CD14-positive monocyte (primary cell): ENCODE measurements at places on chromosomes 1 and 21. TPM values are rescaled to one million over a fixed set of nuclear protein-coding genes. Genes with fewer than 3 reads are reported as not detected.
A peak's percentile ranks its signal among the peaks of the same experiment; 100 is the strongest.

DNA sequence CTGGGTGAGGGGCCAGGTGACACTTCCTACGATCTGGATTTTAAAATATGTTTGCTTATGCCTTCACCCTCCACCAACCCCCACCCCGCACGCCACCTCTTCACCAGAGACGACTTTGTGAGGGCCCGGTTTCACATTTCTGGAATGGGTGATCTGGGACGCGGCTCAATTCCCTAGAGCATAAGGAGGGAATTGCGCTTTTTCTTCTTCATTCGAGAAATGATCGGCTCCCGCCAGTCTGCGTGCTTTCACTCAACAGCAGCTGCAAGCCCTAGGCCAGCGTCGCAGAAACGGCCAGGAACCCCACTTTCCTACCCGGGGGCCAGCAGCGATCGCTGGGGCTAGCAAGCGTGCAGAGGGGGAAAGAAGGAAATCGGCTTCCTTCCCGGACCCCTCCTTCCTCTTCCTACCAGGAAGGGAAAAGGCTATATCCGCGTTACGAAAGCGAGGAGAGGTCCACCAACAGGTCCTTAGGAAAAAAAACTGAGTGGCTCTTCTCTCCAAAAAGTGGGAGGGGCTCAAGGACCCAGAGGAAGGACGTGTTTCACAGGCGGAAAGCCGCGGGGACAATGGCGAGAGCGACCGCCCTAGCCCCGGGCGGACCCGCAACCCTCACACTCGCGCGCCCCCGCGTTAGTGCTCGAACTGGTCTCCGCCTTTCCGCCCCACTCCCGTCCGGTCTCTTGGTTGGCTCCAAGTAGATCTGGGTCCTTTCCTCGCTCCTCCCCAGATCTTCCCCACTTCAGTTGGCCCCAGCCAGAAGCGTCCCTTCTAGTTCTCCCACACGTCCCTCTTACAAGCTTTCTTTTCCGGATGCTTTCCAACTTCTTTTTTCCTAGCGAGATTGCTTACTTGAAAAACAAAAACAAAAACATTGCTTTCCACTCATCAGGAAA, 1.1 kb upstream of the ADAMTS1 start:
- peaks cover 38% of the 10 kb centered on the region for H3K4me1 ChIP-seq
- no peak overlapping the region for H3K27ac ChIP-seq
- no peaks in the 10 kb centered on the region for H3K36me3 ChIP-seq
- DNase-seq, result no peak
- peak overlapping the region; percentile 59 for H3K4me3 ChIP-seq

The LCE1D gene
- polyA plus RNA-seq, result not detected

GRCh38 chr1:155648207-155649147, 38.5 kb downstream of the MSTO1 start:
- peak; percentile 57 for DNase-seq

- H3K27ac ChIP-seq, result no peak overlapping the region
- no peak overlapping the region for H3K4me3 ChIP-seq
- no peaks in the 10 kb centered on the region for H3K36me3 ChIP-seq
- DNase-seq, result no peak
- H3K4me1 ChIP-seq, result no peaks in the 10 kb centered on the region
- H3K27me3 ChIP-seq, result no peaks in the 10 kb centered on the region
Measured at GRCh38 chr1:209356976-209357377, 226.5 kb upstream of the CAMK1G start.

DNA sequence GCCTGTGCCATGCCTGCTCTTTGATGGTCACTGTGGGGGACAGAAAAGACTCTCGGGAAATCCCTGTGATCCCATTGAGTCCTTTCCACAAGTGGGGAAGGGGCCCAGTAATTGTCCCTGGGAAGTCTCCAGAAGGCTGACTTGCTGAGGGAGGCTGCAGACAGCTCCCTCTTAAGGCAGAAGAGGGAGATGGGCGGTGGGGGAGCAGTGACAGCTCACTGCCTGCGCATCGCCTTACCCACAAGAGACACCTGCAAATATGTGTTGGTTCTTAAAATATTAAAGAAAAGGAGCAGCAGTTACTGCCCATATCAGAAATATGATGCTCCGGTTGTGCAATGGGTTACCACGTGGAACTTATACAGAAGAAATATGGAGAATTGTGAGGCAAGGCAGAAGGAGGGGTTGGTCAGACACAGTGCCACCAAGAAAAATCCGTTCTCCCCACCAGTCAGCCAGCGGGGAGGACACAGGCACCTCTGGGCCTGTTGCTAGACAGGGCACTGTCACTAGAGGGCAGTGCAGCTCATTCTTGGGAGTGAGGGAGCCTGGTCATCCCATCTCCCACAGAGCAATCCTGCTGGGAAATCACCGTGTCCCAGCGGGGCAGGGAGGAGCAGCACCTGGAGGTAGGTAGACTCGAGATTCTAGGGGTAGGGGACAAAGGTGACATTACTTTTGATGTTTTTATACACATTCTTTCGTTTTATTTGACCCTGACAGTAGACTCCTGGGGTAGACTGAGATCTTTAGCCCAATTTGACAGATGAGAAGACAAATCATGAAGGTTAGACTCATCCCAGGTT, 6.9 kb upstream of the CAMK1G start:
- peaks cover 8% of the 10 kb centered on the region for H3K27me3 ChIP-seq
- H3K4me3 ChIP-seq, result no peak overlapping the region
- H3K27ac ChIP-seq, result no peak overlapping the region
- peak; percentile 71 for DNase-seq

DNA sequence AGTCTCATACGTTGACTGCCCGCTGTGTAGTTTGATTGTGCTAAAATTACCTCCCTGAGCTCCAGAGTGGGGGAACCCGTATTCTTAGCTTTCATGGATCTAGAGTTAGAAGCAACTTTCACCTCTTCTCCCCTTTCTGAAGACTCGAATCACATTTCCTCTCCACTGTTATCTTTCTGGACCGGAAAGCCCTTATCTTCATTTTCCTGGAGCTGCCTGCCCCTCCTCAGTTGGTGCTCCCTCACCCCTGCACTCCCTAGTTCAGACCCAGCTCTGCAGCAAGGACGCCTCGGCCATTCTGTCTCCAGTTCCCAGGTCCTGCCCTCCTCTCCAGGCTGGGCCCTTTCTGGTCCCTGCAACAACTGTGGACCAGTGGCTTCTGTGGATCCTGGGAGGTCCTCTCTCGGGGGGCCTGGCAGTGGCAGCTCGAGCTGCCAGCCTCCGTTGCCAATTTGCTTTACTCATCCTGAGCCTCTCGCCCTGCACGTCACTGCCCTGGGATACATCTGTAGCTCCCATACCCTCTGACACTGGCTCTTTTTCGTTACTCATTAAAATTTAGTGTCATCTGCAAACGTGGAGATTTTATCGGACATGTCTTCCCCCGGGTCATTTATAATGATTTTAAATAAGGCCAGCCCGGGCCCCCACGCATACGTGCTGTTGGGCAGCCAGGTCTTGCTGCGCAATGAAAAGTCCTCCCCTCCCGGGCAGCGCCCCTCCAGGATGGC, 141.5 kb upstream of the VAMP3 start:
- no peak for DNase-seq
- H3K27ac ChIP-seq, result no peak overlapping the region
- H3K27me3 ChIP-seq, result peaks cover 6% of the 10 kb centered on the region
- no peaks in the 10 kb centered on the region for H3K36me3 ChIP-seq
- no peak overlapping the region for H3K4me3 ChIP-seq

DNA sequence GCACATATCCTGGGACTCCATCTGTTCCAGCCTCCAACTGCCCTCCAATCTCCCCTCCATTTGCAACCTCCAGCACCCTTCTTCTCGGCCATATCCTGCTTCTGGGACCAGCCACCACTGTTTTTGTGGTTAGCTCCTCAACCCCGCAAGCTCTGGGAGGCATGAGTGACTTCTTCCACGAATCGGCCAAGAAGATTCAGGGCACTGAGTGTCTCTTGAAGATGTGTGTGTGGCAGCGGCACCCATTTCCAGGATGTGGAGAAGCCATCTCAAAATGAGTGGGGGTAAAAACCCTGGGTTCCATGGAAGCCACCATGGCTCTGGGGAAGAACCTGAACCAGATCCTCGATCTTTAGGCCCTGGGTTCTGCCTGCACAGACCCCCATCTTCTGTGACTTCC, 194.6 kb downstream of the SLC45A1 start:
- peaks cover 24% of the 10 kb centered on the region for H3K4me1 ChIP-seq
- no peak for DNase-seq
- H3K27me3 ChIP-seq, result no peaks in the 10 kb centered on the region
- H3K4me3 ChIP-seq, result no peak overlapping the region

The OR6N1 gene
- not detected for polyA plus RNA-seq

The EXO1 gene
- polyA plus RNA-seq, result 0.26 TPM

- H3K27me3 ChIP-seq, result no peaks in the 10 kb centered on the region
- H3K4me3 ChIP-seq, result no peak overlapping the region
Measured at GRCh38 chr1:90174246-90174645, 179.3 kb downstream of the ZNF326 start.
